ENCODE measurements at places on chromosomes 1 and 21. TPM values are rescaled to one million over a fixed set of nuclear protein-coding genes. Genes with fewer than 3 reads are reported as not detected.

DNA sequence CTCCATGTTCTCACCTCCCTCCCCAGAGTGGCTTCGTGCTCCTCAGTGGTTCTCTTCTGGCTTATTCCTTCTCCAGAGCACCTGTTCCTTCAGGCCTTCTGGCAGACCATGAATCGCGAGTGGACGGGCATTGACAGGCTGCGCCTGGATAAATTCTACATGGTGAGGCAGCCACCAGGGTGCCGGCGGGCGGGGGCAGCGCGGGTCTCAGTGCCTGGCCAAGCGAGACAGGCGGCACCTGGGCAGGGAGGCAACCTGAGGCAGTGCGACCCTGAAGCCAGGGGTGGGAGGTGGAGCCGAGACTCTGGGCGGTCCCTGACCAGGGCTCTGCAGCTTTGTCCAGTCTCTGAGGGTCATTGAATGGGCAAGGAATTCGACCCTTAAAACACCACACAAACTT is 3.9 kb downstream of the RRP1 start:
- H3K36me3 ChIP-seq, result peaks cover 51% of the 10 kb centered on the region
- peaks cover 24% of the 10 kb centered on the region for H3K4me1 ChIP-seq
- DNase-seq, result no peak
- no peak overlapping the region for H3K4me3 ChIP-seq
- H3K27me3 ChIP-seq, result no peaks in the 10 kb centered on the region

GRCh38 chr1:203791498-203791897 is 3.9 kb upstream of the ZBED6 start:
- no peaks in the 10 kb centered on the region for H3K27me3 ChIP-seq
- DNase-seq, result no peak

- H3K27ac ChIP-seq, result no peak overlapping the region
- H3K4me1 ChIP-seq, result no peaks in the 10 kb centered on the region
- no peaks in the 10 kb centered on the region for H3K36me3 ChIP-seq
- H3K4me3 ChIP-seq, result no peak overlapping the region
- no peaks in the 10 kb centered on the region for H3K27me3 ChIP-seq
These were observed 322.7 kb downstream of the PTBP2 start for GRCh38 chr1:97044159-97044760.

The NCAM2 gene
- total RNA-seq, result not detected

DNA sequence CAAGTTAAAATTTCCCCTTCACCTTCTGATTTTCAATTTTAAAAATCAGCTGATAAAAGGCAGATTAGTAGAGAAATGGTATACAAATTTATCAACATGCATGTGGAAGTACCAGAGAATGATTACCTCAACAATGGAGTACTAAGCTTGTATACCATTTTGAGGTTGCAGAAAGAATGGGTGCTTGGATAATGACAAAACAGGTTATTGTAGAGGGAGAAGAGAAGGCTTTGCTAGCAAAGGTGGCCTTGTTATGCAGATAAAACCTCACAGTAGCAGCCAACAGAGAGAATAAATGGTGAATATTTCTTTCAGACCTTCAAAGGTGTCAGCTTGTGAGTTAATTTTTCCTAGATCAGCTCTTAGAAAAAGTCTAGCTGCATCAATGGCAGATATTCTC is 1174.9 kb upstream of the ADGRL4 start:
- H3K4me3 ChIP-seq, result no peak overlapping the region
- H3K27me3 ChIP-seq, result no peaks in the 10 kb centered on the region
- H3K27ac ChIP-seq, result no peak overlapping the region

The DCDC2B gene
- total RNA-seq, result 0.13 TPM

DNA sequence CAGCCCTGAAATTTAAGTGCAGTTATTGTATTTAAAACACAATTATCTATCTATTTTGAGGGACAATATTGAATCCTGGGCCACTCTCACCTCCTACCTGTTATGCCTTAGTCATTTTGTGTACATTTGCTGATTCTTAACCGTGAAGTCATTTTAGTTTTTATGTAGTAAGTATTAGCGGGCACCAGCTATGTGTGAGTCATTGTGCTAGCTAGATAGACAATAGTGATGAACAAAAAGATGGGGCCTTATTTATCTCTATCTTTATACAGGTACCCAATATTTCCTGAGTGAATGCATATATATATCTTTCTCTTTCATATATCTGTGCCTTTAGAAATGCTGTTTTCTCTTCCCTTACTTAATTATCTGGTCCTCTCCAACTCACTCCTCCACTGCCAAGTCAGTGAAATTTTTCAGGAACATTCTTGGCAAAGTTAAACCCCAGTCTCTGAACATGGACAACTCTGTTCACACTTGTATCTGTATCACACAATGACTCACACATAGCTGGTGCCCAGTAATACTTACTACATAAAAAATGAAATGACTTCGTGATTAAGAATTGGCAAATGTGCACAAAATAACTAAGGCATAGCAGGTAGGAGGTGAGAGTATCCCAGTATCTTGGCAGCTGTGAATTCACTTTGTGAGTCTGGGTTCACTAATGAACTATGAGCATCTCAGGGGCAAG is 166.0 kb upstream of the C8B start:
- no peak for DNase-seq
- no peaks in the 10 kb centered on the region for H3K4me1 ChIP-seq
- no peak overlapping the region for H3K4me3 ChIP-seq
- H3K36me3 ChIP-seq, result no peaks in the 10 kb centered on the region
- H3K27ac ChIP-seq, result no peak overlapping the region

- no peaks in the 10 kb centered on the region for H3K36me3 ChIP-seq
- H3K27me3 ChIP-seq, result peaks cover 38% of the 10 kb centered on the region
- H3K4me3 ChIP-seq, result peak overlapping the region; percentile 70
- DNase-seq, result no peak
These were observed 1.5 kb upstream of the CRABP2 start for GRCh38 chr1:156706657-156707416.

The ADAMTS5 gene
- not detected for total RNA-seq

The CYP4B1 gene
- total RNA-seq, result not detected

The CR1L gene
- total RNA-seq, result not detected

GRCh38 chr1:203627851-203628200 is 1.2 kb downstream of the ATP2B4 start:
- H3K4me3 ChIP-seq, result peak overlapping the region; percentile 98
- H3K36me3 ChIP-seq, result peaks cover 52% of the 10 kb centered on the region
- H3K27me3 ChIP-seq, result no peaks in the 10 kb centered on the region
- H3K27ac ChIP-seq, result peak overlapping the region; percentile 89
